DMS 273 treated with DMSO at 0.1 percent for 48 hours (cell line): ENCODE measurements at places on chromosomes 16 and 17.

- DNase-seq = no peak
These were observed 14.6 kb upstream of the CD79B start for GRCh38 chr17:63946440-63947363.

GRCh38 chr17:14321980-14322776, 21.3 kb downstream of the HS3ST3B1 start:
- no peak for DNase-seq

DNA sequence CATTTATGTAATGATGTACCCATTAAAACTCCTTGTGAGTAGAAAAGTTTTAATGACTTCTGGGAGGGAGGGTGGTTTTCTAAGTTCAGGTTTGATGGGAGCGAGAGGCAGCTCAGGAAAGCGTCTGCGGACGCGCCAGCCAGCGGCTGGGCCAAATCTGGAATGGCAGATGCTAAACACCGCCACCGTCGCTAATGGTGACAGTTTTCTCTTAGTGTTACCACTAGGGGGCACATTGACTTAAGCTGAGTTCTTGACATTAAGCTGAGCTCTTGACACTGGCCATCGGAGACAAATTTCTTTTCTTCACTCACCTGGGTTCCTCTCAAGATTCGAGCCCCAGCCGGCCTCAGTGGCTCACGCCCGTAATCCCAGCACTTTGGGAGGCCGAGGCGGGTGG, 6.7 kb downstream of the TRPV1 start:
- no peak for DNase-seq

DNA sequence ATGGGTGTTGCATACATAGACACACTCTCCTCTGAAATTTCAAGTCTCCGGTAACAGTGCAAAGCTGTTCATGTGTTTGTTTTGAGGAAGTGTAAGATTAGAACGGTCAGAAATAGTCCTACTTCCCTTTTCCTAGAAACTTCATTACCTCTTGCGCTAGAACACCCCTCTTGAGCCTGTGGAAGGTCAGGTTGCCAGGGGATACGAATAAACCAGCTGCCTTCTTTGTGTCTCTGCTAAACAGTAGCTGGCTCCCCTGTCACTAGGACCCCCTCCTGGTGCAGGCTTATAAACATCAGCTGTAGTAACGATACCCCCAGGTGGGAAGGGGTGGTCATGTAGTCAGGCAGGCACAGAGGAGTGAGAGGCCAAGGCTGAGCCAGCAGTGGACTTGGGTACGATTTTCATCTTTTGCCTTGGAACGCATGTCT, 113.4 kb upstream of the RCVRN start:
- DNase-seq = no peak

- no peak for DNase-seq
These were observed 100.6 kb downstream of the ZNF423 start for GRCh38 chr16:49755313-49755620.
